AG04450 (cell line): ENCODE measurements at places on chromosomes 13 and 19.

DNA sequence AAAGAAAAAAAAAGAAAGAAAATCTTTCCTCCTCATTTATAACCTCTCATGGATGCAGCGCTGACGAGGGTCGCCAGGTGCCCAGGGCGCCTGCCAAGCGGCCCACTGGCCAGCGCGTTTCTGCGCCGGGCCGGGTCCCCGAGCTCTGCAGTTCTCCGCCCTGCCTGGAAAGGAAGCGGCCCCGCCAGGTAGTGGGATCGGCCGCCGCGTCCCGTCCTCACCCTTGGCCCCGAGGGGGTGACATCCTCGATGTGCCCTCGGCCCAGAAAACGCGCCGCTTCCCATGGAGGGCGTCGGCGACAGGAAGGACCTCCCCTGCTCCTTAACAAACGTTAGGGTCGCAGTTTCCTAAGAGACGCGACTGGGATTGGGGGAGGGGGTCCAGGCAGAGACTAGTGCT, 56.9 kb downstream of the ZNF726 start:
- no peak for DNase-seq

DNA sequence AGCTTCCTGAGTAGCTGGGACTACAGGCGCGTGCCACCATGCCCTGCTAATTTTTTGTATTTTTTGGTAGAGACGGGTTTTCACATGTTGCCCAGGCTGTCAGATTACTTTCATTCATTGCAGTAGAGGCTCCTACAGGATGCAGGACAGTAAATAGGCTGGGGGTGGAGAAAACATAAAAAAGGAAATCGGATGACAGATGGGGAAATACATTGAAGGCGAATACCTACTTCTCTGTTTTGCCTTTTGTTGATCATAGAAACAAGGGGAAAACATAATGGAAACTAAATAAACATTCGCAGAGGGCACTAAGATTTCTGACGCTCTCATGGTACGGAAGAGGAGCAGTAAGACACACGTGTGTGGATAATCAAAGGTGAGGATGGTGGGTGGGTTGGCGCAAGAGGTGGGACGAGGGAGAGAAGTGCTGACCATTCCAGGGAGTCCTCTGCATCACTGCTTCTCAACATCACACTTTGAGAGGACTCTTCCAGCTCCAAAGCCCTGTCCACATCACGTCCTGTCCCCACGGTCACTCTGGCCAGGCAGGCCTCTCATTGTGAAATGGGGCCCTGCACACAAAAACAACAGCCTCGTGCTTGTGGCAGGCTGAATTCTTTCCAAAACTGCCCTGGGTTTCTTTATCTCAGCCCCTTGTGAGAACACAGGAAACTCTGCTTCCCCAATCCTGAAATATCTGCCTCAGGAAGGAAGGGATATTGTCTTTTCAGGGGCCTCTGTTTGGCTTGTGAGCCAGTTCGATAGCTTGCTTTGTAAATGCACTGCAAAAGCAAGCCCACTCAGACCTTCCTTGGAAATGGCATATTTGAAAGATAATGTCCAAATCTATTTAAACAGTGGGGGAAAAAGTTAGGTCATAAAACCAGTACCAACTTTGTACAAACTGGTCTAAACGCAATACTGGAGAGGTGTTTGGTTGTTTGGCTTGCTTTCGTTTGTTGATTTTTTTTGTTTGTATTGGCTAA, 188.5 kb downstream of the FOXO1 start:
- no peak for DNase-seq

DNA sequence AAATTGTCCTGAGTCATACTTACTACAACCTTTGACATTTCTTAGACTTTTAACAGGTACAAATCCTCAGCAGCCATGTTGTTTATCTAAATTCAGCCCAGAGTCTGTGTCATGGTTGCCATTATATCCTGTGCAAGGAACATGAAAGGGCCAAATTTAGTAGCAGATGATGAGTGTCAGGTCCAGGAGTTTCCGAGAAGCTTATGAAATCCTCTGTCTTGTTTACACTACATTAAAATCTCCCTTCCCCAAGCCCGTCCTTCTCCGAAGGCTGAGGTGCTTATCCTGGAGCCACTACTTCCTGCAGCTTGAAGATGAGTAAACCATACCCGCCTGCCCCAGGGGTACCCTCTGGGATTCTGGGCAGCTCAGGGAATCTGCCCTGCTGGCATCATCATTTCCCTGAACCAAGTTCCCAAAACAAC, 102.6 kb upstream of the SERP2 start:
- peak; percentile 48 for DNase-seq

DNA sequence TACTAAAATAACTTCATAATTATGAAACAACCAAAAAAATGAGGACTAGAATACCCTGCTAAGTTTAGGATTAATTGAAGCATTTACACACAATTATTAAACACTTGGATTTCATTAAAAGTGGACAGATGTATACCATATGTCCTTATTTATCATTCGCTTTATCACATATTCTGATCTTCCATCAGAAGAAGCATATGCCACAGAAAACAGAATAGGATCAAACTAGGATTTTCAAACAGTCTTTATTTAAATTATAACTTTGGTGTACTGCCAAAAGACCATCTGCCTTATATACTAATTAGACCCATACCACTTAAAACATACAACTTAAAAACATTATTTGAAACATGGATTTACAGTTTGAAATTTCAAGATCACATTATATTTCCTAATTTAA, 727.1 kb upstream of the KLHL1 start:
- DNase-seq, result no peak

DNA sequence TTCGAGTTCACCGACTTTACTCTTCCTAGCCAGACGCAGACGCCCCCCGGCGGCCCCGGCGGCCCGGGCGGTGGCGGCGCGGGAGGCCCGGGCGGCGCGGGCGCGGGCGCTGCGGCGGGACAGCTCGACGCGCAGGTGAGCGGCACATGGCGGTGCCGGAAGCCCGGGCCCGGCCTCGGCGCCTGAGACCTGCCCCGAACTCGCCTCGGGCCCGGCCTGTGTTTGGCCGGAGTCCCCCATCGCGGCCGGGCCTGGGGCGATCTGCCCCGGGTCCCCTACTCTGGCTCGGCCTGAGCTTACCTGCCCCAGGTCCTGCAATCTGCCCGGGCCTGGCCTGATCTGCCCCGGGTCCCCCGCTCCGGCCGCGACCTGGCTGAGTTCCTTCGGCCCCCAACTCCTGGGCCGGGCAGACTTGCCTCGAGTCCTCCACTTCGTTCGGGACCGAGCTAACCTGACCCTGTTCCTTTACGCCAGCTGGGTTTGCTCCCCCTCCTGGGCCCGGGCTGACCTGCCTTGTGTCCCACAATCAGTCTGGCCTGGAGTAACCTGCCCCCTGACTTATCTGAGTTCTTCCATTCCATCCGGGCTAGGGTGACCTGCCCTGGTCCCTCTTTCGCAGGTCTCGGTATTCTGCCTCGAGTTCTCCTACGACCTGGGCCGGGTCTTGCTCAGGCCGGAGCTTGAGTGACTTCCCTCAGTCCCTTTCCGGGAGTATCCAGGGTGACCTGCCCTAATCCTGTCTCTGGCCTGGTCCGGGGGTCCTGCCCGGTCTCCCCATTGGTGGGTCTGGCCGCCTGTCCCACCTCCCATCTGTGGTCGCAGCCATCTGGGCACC, 764 bp downstream of the UPF1 start:
- no peak for DNase-seq

DNA sequence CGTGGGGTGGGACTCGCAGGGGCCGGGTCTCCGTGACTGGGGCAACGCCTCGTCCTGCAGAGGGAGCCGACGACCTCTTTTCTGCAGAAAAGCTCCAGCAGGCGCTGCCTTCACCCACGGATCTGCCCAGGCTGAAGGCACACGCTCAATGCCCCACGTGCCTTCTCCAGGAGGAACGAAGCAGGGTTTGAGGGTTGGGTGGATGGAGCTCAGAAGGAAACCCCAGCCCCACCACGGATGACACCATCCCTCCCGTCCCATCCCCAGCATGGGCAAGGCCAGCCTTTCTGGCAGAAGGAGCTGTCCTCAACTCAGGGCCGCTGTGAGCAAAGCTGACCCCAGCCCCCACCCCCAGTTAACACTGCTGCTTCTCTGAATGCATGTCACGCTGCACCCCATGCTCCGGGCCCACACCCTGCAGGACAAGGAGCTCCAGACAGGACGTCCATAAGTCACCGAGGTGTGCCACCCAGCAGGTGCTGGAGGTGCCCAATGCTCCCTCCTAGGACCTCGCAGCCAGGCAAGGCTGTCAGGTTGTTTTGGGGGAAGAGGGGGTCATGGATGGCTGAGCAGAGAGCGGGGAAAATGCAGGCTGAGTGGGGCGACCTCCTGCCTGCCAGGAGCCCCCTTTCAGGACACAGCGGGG, 7.4 kb downstream of the C19orf25 start:
- no peak for DNase-seq

GRCh38 chr19:43784981-43785808, 4.4 kb upstream of the KCNN4 start:
- peak; percentile 29 for DNase-seq

DNA sequence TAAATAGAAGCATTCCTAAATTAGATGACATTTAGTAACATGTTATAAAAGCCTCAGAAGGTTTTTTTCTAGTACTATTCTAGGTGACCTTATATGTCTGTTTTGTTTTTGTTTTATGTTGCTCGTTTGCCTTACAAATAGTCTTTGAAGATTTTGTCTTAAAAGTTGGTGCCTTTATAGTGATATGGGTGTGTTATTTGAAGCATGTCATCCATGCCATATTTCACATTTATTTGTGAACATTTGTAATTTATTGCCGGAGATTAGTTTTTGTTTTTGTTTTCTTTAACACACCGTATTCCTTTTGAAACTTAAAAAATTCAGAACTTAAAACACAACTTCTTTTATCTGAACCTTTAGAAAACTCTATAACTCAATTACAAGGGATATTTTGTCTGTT, 422.8 kb upstream of the PCDH9 start:
- no peak for DNase-seq

DNA sequence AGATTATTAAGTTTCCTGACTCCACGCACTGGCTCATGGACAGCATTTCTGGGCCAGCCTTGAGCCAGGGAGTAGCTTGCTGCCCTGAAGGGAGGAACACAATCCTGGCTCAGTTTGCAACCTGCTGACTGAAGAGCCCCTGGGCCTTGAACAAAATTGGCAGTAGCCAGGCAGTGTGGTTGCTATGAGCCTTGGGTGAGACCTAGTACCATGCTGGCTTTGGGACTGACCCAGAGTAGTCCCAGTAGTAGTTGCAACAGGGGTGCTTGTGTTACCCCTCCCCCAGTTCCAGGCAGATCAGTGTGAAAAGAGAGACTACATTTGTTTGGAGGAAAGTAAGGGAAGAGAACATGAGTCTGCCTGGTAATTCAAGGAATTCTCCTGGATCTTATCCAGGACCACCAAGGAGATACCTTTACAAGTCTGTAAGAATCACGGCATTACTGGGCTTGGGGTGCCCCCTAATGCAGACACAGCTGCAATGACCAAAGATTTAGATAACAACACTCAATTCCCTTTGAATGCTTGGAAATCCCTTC, 22.0 kb downstream of the ITGBL1 start:
- DNase-seq, result peak; percentile 90

DNA sequence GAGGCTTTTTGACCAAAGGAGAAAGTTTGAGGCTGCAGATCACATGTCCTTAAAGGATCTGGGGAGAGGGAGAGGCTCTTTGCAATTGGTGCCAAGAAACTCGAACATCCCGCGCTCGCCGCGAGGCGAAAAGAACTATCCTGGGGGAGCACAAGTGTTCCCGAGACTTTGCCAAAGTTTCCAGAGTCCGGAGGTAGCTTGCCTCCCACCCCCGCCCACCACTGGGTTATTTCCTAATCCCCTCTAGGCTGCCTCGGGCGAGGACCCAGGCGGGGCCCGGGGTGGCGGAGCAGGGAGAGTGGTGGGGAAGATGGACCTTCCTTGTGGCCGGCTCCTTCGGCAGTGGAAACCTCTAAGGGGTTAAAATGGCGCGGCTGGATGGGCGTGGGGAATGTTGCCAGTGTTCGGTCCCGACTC, 114.5 kb downstream of the KCNRG start:
- no peak for DNase-seq

- DNase-seq, result no peak
Measured at GRCh38 chr13:53126841-53127245, 98.2 kb downstream of the OLFM4 start.

- DNase-seq, result no peak
Measured at GRCh38 chr13:91233291-91233690, 114.2 kb upstream of the MIR17HG start.

DNA sequence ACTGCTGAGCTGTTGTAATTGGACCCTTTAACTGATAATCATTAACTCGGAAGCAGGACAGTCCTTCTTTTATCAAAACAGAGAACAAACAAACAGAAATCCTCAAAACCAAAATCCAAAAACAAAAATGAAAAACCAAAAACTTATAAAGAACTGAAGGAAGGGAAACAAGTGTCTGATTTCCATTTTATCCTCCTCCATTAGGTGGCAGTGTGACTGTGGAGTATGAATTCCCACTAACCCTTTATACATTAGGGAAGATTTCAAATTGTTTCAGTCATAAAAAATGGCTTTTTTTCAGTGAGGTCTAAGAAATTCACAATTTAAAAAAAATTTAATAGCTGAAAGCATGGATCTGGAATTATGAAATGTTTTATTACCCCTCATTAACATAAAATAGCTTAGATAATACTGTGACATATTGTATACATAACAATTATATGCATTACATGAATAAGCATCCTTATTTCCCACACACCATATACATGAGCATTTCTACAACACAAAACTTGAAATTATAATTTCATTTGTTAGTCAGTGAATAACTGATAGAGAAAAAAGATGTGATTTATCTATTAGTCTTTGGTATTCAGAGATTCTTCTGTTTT, 1074.3 kb upstream of the PCDH9 start:
- DNase-seq, result no peak

DNA sequence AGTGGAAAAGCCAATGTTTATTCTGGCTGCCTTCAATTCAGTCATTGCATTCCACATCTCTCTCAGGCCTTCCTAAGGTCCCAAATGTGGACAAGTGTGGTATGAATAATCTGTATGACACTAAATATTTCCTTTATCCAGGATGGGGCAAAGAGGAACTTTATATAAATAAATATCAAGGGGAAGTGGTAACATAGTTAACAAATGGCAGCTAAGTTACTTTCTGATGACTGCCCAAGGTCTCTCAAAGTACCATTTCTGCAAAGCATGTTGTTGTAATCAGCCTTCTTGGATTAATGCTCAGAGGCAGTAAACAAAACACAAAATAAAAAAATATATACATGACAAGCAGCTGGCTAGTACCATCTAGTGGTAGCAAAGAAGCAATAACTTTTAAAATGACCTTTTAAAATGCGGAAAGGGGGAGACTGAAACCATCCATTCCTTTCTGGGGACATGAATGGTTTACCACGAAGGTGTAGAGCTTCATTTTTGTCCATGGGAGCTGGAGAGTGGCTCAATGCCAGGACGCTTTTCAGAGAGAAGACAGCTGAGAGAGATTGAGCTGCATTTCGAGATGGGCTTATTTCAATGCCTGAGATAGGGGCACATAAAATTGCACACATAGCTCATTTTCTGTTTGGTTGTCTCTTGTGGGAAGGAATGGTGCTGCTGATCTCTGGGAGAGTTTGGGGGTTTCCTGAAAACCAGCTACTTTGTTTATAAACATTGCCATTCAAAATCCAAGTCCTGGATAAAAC, 259.2 kb downstream of the RFC3 start:
- DNase-seq, result no peak

GRCh38 chr19:2945575-2946184, 909 bp upstream of the ZNF77 start:
- no peak for DNase-seq

- DNase-seq, result no peak
Measured at GRCh38 chr13:92074658-92075057, 676.2 kb downstream of the GPC5 start.

GRCh38 chr13:106277484-106278154, 257.8 kb downstream of the EFNB2 start:
- no peak for DNase-seq
